Lung microvascular endothelial cell (primary cell): ENCODE measurements at places on chromosomes 13 and 19.

DNA sequence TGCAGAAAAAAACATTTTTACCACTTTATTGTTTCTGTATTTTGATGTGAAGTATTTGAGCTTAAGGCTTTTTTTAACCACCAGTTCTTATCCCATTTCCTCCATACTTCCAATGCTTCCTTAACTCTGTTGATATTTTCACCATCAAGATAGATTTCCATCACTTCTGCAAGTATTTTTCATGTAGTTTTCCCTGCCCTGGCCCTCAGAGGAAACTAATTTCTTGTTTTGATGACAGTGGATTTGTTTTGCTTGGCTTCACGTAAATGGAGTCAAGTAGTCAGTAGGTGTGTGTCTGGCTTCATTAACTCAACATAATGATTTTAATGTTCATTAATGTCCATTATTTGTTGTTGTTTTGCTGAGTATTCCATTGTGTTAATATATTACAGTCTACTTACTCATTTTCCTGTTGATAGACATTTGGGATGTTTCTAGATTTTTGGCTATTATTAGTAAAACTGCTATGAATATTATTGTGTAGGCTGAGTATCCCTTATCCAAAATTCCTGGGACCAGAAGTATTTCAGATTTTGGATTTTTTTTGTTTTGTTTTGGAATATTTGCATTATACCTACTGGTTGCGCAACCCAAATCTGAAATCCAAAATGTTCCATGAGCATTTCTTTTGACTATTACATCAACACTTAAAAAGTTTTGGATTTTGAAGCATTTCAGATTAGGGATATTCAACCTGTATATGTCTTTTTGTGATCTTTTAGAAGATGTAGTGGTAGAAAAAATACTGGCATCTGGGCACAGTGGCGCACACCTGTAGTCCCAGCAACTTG is 23.3 kb downstream of the ZNF582 start:
- DNase-seq, result no peak

DNA sequence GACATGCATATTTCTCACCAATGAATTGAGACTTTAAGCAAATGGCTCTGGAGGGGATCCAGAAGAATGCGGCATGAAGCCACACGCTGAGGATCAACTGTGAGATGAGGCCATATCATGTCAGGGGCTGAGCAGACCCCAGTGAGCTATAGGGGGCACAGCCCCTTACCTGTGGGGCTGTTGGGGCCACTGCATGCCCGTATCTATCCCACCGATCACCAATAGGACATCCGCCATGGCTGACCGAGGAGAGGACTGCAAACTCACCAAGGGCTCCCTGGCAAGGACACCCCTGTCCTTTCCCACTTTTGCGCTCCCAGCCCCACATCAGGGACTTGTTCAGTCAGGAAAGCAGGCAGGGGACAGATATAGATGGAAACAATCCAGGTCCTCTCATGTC is 78.0 kb downstream of the SERP2 start:
- no peak for DNase-seq

GRCh38 chr19:5956323-5956722 is 21.6 kb downstream of the RANBP3 start:
- DNase-seq, result no peak

- DNase-seq, result no peak
Measured at GRCh38 chr13:34322014-34322742, 504.2 kb downstream of the RFC3 start.

DNA sequence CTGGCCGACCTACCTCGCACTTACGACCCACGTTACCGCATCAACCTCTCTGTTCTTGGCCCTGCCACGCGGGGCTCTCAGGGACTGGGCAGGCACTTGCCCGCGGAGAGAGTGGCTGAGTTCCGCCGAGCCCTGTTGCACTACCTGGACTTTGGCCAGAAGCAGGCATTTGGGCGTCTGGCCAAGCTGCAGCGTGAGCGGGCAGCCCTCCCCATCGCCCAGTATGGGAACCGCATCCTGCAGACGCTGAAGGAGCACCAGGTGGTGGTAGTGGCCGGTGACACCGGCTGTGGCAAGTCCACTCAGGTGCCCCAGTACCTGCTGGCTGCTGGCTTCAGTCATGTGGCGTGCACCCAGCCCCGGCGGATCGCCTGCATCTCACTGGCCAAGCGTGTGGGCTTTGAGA is 4.2 kb downstream of the DHX34 start:
- DNase-seq, result no peak

DNA sequence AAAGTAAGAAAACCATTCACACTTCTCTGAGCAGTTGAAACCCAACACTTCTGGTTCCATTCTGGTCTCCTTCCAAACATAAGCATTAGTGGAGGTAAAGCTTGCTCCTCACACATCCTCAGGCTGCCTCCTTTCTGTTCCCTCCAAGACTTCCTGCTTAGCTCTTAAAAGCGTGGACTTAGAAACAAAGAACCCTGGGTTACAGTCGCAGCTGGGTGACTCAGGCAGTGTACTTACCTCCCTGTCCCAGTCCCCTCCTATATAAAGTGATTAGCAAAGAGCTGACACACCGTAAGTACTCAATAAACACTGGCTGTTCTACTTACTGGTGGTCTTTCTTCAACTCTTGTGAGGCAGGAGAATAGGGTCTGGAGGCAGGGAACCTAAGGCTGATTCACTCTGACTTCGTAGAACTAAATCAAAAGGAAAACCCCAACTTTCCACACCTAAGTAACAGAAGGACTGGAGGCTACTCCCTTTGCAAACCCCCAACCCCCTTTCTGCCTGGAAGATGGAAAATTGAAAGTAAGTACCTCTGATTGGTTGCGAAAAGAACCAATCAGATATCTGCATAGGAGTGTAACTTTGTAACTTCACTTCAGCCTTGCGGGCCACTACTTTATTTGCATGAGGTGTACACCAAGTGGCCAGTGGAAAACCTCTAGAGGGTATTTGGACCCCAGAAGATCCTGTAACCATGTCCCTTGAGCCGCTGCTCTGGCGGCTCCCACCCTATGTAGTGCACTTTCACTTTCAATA is 165.4 kb downstream of the SUCLA2 start:
- no peak for DNase-seq

DNA sequence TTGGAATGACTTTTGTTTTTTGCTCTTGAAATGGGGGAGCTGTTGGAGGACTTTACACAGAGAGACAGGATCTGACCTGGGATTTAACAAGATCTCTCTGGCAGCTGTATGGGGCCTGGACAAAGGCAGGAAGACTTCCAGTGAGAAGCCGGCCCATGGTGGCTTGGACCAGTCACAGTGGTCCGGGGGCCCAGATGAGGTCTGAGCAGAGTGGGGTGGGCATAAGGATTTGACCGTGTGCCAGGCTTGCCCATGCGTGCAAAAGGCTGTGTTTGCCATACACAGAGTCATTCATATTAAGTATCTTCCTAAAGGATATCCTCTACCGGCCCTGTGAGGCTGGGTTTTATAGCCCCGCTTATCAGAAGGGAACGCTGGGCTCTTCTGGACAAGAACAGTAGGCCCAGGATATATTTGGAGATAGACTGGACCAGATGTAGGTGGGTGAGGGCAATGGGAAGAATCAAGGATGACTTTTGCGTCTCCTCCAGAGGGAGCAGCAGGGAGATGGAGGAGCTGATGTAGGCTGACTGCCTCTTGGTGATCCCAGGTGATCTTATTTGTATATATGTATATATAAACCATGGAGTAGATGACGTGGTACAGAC is 4.1 kb downstream of the SPACA6 start:
- no peak for DNase-seq

- peak; percentile 99 for DNase-seq
Measured at GRCh38 chr19:58543826-58544590, at the start of gene TRIM28. TRIM28 (plus strand) TSS chr19:58544064; CDS start chr19:58544758, 694 bp downstream.

- peak; percentile 89 for DNase-seq
Measured at GRCh38 chr19:38665950-38666662, 18.7 kb downstream of the ACTN4 start.

GRCh38 chr19:32676895-32677359 is 1.3 kb downstream of the RGS9BP start:
- DNase-seq, result no peak

GRCh38 chr19:2053601-2054389 is 2.8 kb upstream of the MKNK2 start:
- DNase-seq, result peak; percentile 98

GRCh38 chr13:73365681-73366080 is 306.9 kb downstream of the KLF5 start:
- DNase-seq, result no peak

DNA sequence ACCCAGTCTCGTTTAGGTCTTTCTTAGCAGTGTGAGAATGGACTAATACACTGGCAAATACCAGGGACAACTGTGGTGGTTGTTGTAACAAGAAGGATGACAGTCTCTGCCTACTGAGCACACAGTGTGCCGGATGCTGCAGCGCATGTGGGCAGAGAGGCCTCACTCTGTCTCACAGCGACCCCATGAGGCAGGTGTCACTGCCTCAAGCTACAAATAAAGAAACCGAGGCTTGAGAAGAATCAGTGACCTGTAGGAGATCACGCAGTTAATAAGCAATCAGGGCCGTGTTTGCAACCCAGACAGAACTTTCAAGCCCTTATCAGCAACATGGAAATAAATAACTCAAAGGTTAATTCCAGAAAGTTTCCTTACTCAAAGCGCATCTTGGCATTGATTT is 40.5 kb upstream of the GAS6 start:
- peak; percentile 81 for DNase-seq

DNA sequence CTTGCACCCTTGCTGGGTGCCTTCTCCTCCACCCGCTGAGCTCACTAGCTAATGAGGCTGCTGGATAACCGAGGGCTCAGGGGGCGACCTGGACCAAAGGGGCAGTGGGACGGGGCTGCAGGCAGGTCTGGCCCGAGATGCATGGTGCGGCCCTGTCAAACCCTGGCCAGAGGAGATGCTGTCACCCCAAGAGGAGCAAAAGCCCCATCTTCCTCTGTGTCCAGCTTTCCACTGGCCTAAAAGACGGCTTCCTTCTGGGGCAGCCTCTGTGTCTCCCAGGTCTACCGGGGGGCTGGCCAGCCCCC is 261.8 kb downstream of the TBC1D4 start:
- no peak for DNase-seq

DNA sequence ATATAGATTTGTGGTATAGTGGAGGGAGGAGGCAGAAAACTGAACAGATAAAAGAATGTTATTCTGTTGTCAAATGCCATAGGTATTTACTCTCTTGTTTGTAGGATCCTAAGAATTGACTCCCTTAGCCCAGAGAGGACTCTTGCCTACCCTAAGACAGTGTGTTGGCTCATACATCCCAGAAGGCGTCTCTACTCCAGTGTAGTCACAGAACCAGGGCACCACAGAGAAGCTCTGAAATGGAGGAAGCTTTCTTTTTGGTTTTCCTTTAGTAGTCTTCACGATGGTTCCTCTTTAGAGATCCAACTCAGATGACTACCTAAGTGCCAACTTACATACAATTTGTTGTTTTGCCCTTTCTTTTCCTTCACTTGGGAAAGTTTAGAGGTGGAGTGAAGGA is 14.0 kb downstream of the GPR183 start:
- no peak for DNase-seq

GRCh38 chr19:28504139-28504538 is 708.8 kb downstream of the UQCRFS1 start:
- no peak for DNase-seq

GRCh38 chr13:35848336-35849255 is 282.6 kb downstream of the DCLK1 start:
- no peak for DNase-seq

GRCh38 chr19:32748497-32748896 is 28.9 kb downstream of the TDRD12 start:
- no peak for DNase-seq

DNA sequence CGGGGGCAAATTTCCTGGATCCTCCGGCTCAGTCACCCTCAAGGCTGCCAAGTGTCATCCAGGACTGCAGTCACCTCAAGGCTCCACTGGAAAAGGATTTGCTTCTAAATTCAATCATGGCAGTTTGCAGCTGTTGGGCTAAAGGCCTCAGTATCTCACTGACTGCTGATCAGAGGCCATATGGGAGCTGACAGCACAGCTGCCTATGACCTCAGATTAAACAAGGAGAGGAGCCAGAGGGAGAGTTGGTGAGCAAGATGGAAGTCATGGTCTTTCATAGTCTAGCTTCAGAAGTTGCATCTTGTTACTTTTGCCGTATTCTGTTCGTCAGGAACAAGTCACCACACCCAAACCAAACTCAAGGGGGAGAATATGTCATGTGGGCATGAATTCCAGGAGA is 849.7 kb downstream of the UQCRFS1 start:
- DNase-seq, result no peak

DNA sequence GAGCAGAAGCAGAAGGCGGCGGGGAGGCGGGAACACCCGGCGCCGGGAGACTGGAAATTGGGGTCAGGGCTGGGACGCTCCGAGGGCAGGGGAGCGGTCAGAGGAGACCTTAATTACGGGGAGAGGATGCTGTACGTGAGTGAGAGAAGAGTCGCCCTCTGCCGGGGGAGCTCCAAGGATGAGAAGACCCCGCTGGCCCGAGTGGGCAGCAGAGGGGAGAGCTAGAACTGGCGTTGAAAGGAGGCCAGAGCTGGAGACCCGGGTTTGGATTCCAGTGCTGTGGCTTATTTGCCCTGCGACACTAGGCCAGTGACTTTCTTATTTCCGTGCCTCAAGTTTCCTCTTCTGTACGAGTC is 536 bp downstream of the FAM32A start:
- peak; percentile 66 for DNase-seq

DNA sequence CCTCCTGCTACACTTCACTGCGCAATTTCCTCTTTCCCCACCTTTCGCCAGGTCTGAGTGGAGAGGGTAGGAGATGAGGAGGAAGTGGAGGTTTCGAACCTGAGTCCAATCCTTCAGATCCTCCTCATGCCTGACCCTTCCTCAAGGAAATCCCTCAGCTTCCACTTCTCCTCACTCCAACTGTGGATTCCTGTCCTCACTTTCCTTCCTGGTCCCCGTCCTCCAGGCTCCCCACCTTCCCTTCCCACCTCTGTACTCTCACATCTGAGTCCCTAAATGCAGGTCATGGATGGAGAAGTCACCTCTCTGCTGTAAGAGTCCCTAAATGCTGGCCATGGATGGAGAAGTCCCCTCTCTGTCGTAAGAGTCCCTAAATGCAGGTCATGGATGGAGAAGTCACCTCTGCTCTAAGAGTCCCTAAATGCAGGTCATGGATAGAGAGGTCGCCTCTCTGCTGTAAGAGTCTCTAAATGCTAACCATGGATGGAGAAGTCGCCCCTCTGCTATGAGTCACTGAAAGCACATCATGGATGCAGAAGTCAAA is 3.1 kb downstream of the TMEM86B start:
- DNase-seq, result no peak

- DNase-seq, result no peak
Measured at GRCh38 chr13:76292726-76293125, 593.5 kb downstream of the KCTD12 start.

- DNase-seq, result no peak
Measured at GRCh38 chr13:43835701-43836100, 43.8 kb downstream of the CCDC122 start.

DNA sequence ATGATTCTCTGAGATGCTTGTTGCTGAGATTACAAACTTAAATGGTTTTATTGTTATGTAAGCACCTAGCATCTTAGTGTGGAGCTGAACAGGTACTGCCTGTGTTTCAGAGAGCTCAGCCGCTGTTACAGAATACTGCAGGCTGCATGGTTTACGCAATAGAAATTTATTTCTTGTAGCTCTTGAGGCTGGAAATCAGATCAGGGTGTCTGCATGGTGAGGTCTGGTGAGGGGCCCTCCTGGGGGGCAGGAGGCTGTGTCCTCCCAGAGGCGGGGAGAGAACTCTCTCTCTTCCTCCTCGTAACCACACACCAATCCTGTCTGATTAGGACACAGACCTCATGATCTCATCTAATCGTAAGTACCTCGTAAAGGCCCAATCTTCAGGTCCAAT is 13.1 kb downstream of the ATP11A start:
- no peak for DNase-seq

- no peak for DNase-seq
Measured at GRCh38 chr19:2215281-2215751, 20.8 kb downstream of the PLEKHJ1 start.

- DNase-seq, result no peak
Measured at GRCh38 chr19:54551293-54551692, 22.3 kb upstream of the LILRA2 start.

- DNase-seq, result no peak
Measured at GRCh38 chr19:31676271-31677004, 327.2 kb upstream of the TSHZ3 start.
